ENCODE measurements at places on chromosomes 1 and 21. TPM values are rescaled to one million over a fixed set of nuclear protein-coding genes. Genes with fewer than 3 reads are reported as not detected.
A peak's percentile ranks its signal among the peaks of the same experiment; 100 is the strongest.

- H3K27ac ChIP-seq, result no peak overlapping the region
- DNase-seq, result no peak
- H3K4me1 ChIP-seq, result no peaks in the 10 kb centered on the region
- H3K27me3 ChIP-seq, result no peaks in the 10 kb centered on the region
- no peaks in the 10 kb centered on the region for H3K36me3 ChIP-seq
Observed at GRCh38 chr1:210624722-210625121, 296.0 kb downstream of the HHAT start.

Gene ACTA1
- not detected for total RNA-seq

- no peak overlapping the region for H3K4me3 ChIP-seq
- H3K36me3 ChIP-seq, result no peaks in the 10 kb centered on the region
- no peak for DNase-seq
- H3K27me3 ChIP-seq, result no peaks in the 10 kb centered on the region
- H3K27ac ChIP-seq, result no peak overlapping the region
Observed at GRCh38 chr1:173122958-173123852, 72.5 kb upstream of the TNFSF18 start.

Gene PEAR1
- 0.09 TPM for total RNA-seq

GRCh38 chr1:56060906-56061305 is 518.5 kb downstream of the PLPP3 start:
- no peak overlapping the region for H3K4me3 ChIP-seq
- no peaks in the 10 kb centered on the region for H3K27me3 ChIP-seq
- no peaks in the 10 kb centered on the region for H3K4me1 ChIP-seq
- no peaks in the 10 kb centered on the region for H3K36me3 ChIP-seq

DNA sequence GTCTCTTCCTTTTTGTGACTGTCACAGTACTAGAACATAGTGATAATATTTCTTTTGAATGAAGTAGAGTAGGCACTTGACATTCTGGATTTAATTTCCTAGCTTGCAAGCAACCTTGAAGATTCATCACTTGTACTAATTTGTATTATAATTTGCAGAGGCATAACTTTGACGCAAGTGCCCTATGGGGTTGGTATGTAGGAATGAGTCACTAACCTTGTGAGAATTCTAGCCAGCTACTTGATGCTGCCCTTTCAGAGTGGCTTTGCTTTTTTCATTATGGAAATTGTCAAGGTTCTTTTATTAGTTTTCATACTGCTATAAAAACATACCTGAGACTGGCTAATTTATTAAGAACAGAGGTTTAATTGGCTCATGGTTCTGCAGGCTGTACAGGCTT is 13.7 kb upstream of the DPH5 start:
- peaks cover 3% of the 10 kb centered on the region for H3K4me1 ChIP-seq
- H3K27ac ChIP-seq, result no peak overlapping the region
- peaks cover 51% of the 10 kb centered on the region for H3K36me3 ChIP-seq

GRCh38 chr1:216805233-216805632 is 82.0 kb upstream of the ESRRG start:
- no peaks in the 10 kb centered on the region for H3K36me3 ChIP-seq
- no peak for DNase-seq
- no peaks in the 10 kb centered on the region for H3K4me1 ChIP-seq
- no peak overlapping the region for H3K27ac ChIP-seq
- no peaks in the 10 kb centered on the region for H3K27me3 ChIP-seq

- peak overlapping the region; percentile 100 for H3K27ac ChIP-seq
- DNase-seq, result no peak
- peaks cover 23% of the 10 kb centered on the region for H3K4me1 ChIP-seq
Observed at GRCh38 chr1:151401125-151401788, 1.9 kb downstream of the PSMB4 start.

Gene PIGR
- 0.07 TPM for total RNA-seq

DNA sequence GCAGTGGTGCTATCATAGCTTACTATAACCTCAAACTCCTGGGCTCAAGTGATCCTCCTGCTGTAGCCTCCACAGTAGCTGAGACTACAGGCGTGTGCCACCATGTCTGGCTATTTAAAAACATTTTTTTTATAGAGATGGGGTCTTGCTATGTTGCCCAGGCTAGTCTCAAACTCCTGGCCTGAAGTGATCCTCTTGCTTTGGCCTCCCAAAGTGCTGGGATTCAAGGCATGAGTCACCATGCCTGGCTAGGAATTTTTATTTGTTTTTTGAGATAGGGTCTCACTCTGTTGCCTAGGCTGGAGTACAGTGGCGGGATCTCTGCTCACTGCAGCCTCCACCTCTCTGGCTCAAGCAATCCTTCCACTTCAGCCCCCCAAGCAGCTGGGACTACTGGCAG is 8.8 kb upstream of the RABGAP1L start:
- H3K36me3 ChIP-seq, result peaks cover 2% of the 10 kb centered on the region
- H3K27ac ChIP-seq, result no peak overlapping the region
- peaks cover 18% of the 10 kb centered on the region for H3K4me1 ChIP-seq
- peaks cover 5% of the 10 kb centered on the region for H3K27me3 ChIP-seq
- no peak overlapping the region for H3K4me3 ChIP-seq

Data from activated CD4-positive, alpha-beta T cell treated with anti-CD3 and anti-CD28 coated beads, Interleukin-2, amount 10 ng/mL, durations not matched to agents 24 days and 14 days (primary cell).